ENCODE measurements at places on chromosomes 4 and X.

DNA sequence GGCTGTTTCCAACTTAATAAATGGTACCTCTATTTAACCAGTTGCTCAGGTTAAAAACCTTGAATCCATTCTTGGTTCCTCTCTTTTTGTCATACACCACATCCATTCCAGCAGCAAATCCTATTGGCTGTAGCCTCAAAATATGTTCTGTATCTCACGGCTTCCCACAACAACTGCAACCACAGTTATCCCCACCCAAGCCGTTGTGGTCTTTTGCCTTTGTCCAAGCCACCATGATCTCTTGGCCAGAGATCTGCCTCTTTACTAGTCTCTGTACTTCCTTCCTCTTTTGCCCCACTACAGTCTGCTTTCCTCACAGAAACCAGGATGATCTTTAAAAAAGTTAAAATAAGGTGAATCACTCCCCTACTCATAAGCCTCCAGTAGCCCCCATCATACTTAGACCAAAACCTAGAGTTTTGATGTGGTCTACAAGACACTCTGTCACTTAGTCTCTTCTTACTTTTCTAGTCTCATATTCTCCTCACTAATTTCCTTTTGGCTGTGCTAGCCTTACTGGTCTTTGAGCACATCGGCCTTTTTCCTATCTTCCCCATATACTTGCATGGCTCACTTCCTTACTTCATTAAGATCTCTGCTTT, 10.3 kb downstream of the MAOA start:
- no peak for DNase-seq

GRCh38 chr4:86178211-86178610, 181.6 kb downstream of the MAPK10 start:
- DNase-seq = no peak

DNA sequence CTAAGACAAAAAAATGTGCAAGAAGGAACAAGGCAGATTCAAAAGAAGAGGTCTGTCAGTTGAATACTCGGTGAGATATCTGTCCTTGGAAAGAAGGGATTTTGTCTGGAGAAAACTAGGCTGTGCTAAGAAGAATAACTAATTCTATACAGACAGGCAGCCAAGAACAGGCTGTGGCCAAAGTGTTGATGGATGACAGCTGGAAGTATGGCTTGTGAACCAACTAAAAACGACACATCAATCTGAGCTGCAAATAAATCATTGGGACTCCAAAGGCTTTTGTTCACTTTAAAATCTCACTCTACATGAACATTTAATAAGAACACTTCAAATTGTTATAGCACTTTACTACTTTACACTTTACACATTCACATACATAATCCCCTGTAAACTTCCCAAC, 70.5 kb upstream of the IGSF1 start:
- no peak for DNase-seq

- DNase-seq = no peak
These were observed at the start of gene DCX for GRCh38 chrX:111411983-111412382. Gene DCX, minus strand, starts transcription at chrX:111412192. Its CDS starts 1,794 bp downstream, at chrX:111410398.

DNA sequence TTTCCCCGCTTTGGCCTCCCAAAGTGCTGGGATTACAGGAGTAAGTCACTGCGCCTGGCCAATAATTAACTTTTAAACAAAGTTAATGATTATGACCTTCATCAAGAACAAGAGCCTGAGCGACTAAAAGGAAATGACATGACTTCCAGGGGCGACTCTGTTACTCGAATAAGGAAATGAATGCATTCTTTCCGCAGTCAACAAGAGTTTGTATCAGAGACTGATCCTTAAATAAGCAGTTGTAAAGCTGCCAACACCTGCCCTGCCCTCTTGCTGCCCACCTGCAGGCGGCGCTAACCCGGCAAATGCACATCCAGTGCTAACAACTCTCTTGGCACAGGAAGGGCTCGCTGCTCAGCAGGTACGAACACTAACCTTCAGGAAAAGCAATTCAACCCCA, 27.3 kb downstream of the WDR1 start:
- no peak for DNase-seq

DNA sequence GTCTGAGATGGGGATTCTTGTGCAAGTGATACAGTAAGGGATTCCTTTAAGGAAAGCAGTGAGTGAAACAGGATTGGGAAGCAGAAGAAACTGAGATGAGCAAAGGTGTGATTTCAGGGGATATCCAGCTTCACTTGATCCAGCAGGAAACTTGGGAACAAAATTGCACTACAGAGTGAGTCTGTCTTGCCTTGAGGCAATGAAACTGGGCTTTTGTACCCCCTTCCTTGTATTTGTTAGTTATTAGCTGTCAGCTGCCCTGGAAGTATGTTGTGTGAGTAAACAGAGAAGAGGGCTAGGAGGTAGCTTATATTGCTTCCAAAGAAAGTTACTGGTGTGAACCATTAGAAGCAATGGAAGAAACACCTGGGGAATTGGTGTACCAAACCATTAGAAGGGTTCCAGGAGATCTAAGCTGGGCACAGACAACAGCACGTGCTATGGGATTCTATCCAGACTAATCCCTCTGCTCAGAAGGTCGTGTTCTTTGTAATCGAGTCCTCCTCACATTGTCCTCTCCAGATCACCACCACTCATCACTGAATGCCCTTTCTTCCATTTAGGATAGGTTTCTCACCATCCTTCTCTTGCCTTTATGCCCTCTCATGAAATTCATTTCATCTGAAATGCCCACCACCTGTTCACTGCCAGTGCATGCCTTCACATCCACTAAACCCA, 76.0 kb downstream of the PDLIM5 start:
- no peak for DNase-seq

DNA sequence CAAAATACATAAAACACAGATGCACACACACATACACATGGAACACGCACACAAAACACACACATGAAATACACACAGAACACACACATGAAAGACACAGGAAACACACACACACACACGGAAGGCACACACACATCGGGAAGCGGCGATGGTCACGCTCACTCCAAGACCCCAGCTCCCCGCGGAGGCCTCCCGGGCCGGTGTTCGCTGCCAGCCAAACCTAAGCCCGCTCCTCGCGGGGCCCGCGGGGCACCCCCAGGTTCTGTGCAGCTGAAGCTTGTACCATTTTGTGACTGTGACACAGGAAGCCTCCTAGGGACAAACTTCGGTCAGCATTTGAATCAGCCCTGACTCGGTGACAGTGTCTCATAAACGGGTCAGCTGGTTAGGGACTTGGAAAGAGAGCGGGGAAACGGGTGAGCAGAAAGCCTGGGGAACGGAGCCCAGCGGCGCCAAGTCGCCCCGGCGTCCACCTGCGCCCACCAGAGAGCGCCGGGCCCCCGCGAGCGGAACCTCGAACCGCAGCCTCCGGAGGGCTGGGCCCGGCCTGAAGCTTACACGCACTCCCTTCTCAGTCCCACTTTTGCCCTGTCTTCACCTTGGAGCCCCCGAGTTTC, 32.1 kb downstream of the F11 start:
- DNase-seq = no peak

DNA sequence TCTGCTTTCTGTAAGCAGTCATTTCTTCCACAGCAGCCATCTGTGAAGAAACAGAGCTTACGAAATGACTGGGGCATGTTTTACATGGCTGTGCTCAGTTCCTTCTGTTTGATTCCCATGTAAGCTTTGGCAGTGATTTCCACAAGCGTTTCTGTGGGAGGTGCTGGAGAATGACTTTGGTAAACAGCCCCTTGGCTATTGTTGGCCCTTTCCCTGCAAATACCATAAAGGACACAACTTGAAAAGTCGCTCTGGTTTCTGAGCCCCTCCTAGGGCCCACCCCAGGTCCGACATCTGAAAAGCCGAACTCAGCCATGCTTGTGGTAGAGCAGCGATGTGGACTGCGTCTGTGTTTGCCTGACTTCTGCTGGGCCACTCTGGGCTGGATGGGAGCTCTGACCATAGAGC, 3.7 kb downstream of the LIMCH1 start:
- no peak for DNase-seq

- no peak for DNase-seq
These were observed 855.0 kb upstream of the GRID2 start for GRCh38 chr4:91448668-91449330.

- DNase-seq = no peak
These were observed 1811.2 kb upstream of the PCDH10 start for GRCh38 chr4:131337936-131338335.

DNA sequence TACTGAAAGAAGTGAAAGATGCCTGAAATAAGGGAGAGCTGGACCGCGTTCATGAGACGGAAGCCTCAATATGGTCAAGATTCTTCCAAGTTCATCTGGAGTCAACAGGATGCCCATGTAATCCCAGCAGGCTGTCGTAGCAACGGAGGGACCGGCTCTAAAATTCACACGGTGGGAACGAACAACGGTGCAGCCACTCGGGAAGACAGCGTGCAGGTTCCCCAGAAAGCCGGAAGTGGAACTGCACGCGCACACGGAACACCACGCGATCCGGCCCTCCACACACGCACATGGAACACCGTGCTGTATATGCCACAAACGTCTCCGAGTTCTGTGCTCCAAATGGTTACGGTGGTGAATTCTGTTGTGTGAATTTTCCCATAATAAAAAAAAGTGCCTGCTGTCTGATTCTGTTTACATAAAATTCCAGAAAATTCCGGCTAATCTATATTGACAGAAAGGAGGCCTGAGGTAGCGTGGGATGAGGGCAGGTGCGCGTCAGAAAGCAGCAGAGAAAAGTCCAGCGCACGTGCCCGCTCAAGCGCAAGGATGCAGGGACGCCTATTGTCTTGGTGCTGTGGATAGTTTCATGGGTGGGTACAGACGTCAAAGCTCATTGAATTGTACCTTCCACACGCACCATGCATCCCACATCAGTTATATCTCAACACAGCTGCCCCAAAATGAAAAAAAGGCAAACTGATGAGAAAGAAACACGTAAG, 31.2 kb downstream of the PPP2R3B start:
- no peak for DNase-seq

GRCh38 chr4:48119646-48120045, 14.4 kb downstream of the TXK start:
- no peak for DNase-seq

DNA sequence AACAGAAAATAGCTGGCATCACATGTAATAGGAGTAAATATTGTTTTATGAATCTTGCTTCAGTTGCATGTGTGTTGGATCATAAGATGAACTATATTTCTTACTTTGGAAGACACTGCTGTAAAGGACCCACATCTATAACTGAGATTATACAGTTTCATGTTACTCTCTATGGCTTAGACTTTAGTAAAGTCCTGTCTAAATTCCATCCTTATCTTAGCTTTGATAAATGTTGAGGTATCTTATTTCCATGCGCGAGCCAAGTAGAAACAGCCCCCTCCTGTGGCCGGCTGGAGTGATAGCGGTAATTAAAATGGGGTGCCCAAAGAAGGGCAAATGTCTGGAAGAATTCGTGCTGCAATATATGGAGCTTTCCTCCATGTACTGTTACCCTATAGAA, 43.0 kb downstream of the CCDC158 start:
- no peak for DNase-seq

- no peak for DNase-seq
These were observed 31.1 kb downstream of the GRID2 start for GRCh38 chr4:92334716-92335350.

DNA sequence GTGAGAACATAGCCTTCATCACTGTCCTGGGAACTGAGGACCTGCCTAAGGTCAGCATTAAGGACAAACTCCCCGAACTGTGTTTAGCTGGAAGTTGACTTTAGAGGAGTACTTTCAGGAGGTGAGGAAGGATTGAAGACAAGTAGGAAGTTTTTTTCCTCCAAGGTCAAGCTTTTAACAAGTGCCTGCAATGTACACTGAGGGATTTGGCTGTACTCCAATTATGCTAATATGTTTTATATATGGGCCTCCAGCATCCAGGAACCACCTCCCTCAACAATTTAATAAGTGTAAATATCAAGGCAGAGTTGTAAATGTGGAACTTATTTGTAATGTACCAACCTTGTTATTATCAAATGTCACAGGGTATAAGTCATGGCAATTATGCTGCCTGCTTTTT, 726.2 kb downstream of the RPA4 start:
- DNase-seq = no peak

DNA sequence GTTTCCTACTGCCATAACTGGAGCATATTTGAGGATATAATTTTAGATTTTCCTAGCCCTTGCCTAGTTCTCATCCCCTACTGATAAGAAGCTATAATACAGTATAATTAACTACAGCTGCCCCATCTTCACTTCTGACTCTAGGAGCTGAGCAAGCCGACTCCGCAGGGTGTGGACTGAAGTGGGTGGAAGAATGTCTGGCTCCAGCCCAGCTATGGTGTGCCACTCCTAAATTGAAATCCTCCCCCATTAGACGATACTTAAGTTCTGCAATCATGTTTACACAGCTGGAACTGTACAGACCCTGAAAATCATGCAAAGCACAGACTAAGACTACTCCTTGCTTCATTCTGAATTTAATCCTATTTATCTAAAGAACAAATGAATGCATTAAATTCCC, 93.1 kb downstream of the PCDH19 start:
- peak; percentile 7 for DNase-seq

GRCh38 chr4:95594629-95595028, 45.9 kb upstream of the UNC5C start:
- DNase-seq = no peak

DNA sequence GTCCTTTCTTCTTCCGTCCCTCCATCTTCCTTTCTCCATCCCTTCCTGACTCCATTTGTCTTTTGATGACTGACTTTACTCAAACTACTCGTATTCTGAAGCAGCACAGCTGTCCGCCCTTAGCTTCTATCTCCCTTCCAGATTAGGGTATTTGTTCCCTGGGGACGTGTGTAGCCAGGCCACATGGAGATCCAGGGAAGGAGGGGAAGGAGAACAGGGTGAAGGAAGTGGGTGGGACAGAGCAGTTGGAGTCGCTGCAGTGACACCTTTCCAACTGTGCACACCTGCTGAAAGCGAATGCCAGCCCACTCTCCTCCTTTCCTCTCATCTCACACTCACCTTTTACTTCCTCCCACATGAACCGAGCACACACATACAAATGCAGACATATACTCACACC, 323.8 kb downstream of the DCTD start:
- DNase-seq = no peak

GRCh38 chr4:88108747-88109122, 49.7 kb downstream of the ABCG2 start:
- DNase-seq = no peak

GRCh38 chrX:38484607-38485498, 76.5 kb upstream of the TSPAN7 start:
- no peak for DNase-seq

- DNase-seq = no peak
These were observed 113.0 kb downstream of the RBM47 start for GRCh38 chr4:40516651-40517050.

DNA sequence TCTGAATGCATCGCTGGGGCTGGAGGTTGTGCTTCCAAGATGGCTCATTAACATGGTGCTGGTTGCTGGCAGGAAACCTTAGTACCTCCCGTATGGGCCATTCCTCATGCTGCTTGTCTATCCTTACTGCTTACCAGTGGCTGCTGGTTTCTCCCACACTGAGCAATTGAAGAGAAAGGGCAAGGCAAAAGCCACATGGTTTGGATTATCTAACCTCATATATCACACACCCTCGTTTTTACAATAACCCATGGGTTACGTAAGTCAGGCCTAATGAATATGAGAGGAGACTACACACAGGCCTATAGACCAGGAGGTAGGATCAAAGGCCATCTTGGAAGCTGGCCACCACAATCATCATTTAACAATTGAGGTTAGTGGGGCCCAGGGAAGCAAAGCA, 141.8 kb upstream of the EDNRA start:
- DNase-seq = no peak

Data from MG63 (cell line).